ENCODE measurements at places on chromosomes 1 and 21.

DNA sequence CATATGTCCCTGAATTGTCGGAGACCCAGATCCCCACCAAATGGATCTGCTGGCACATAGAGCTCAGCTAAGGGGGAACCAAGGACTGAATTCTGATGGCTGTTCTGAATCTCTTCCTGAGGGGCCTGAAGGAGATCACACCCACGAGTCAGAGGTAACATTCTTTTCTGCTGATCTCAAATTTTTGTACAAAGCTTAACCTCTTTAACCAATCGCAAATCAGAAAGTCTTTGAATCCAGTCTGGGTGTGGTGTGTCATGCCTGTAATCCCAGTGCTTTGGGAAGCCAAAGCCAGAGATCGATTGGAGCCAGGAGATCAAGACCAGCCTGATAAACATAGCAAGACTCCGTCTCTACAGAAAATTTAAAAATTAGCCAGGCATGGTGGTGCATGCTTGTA lies 62.8 kb upstream of the PRRC2C start:
- no peak overlapping the region for H3K4me3 ChIP-seq
- peak overlapping the region; percentile 57 for H3K27ac ChIP-seq
- H3K4me1 ChIP-seq: peaks cover 23% of the 10 kb centered on the region

- no peaks in the 10 kb centered on the region for H3K36me3 ChIP-seq
- no peak overlapping the region for H3K4me3 ChIP-seq
- H3K4me1 ChIP-seq: no peaks in the 10 kb centered on the region
- no peak overlapping the region for H3K27ac ChIP-seq
- no peaks in the 10 kb centered on the region for H3K27me3 ChIP-seq
- no peak for DNase-seq
Measured at GRCh38 chr1:5485968-5486696, 506.1 kb downstream of the NPHP4 start.

GRCh38 chr1:22490309-22490708 lies 38.7 kb downstream of the ZBTB40 start:
- DNase-seq: no peak
- no peak overlapping the region for H3K27ac ChIP-seq
- no peaks in the 10 kb centered on the region for H3K27me3 ChIP-seq

DNA sequence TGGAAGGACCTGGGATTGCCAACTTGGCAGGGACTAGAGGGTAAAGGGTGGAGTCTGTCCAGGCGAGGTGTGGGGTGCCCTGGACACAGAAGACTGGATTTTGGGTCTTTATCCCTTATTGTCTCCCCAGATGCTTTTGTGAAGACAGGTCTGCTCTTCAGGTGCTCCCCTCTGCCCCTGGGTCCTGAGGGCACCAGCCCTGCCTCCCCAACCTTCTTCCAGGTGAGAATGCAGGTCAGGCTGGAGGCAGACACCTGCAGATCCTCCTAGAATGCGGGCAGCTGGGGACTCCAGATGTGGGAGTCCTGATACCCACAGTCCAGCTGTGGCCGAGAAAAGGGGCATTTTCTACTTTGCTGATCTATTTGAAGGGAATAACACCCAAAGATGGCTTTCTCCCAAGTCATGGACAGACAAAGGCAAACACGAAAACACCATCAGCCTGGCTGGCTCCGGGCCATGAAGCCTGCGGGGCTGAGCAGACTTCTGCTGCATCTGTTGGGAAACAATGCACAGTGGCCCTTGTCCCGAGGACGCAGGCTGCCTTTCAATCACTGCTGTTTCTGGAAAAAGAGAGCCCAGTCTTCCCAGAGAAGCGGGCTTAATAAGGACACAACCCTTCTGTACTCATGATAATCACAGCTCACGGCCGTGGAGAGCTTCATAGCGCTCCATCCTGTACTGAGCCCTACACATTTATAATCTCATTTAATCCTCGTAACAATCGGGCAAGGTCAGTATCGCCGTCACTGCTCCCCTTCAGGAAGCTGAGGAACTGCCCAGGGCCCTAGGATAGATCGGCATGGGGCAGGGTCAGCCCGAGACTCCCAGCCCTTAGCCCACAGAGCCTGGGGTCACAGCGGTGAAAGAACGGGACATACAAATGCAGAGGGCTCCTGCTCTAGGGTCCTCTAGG lies 62.0 kb upstream of the ABCG1 start:
- H3K27me3 ChIP-seq: no peaks in the 10 kb centered on the region
- H3K4me1 ChIP-seq: no peaks in the 10 kb centered on the region
- H3K27ac ChIP-seq: no peak overlapping the region
- H3K36me3 ChIP-seq: no peaks in the 10 kb centered on the region
- DNase-seq: peak; percentile 74
